ENCODE measurements at places on chromosomes 16 and 17.

- DNase-seq: no peak
Measured at GRCh38 chr16:27281243-27281642, 12.7 kb upstream of the NSMCE1 start.

DNA sequence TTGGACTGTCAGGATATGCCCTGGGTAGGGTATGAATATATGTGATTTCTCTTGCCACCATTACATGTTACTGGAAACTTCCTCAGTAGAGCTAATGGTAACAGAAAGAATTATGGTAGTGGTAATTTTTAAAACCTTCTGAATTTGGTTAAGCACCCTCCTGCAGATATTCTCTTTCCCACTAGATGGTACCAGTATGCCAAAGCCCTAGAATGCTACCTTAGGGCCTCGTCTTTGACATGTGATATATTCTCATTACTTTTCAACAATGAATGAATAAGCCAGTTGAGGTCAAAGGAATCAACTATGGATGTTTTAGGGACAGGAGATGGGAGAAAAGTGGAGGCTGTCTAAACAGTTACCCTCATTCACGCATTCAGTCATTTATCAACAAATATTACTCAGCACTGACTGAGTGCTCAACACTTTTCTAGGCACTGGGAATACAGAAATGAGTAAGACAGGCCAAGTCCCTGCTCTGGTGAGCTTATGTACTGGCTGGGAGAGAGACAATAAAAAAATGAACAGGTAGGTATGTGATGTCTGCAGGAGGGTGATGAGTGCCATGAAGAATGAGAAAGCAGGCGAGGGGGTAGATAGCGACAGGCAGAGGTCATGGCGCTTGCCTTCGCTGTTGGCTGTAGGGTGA is 14.7 kb downstream of the CDH13 start:
- DNase-seq: no peak

DNA sequence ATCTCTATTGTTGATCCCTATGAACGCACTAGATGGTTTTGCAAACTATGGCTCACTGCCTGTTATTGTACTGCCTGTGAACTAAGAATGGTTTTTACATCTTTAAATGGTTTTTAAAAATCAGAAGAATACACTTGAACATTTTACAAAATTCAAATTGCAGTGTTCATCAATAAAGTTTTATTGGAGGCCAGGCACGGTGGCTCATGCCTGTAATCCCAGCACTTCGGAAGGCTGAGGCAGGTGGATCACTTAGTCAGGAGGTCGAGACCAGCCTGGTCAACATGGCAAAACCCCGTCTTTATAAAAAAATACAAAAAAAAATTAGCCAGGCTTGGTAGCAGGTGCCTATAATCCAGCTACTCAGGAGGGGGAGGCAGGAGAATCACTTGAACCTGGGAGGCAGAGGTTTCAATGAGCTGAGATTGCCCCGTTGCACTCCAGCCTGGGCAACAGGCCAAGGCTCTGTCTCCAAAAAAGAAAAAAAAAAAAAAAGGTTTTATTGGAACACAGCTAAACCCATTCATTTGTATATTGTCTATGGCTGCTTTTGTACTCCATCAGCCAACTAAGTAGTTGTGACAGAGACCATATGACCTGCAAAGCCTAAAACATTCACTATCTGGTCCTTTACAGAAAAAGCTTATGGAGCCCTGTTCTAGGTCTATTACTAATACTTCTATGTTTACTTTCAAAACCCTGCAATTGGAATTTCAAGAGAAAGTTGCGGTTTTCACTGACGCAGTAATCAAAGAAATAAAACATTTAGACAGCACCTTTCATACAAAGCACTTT is 18.9 kb downstream of the IKZF3 start:
- peak; percentile 43 for DNase-seq

DNA sequence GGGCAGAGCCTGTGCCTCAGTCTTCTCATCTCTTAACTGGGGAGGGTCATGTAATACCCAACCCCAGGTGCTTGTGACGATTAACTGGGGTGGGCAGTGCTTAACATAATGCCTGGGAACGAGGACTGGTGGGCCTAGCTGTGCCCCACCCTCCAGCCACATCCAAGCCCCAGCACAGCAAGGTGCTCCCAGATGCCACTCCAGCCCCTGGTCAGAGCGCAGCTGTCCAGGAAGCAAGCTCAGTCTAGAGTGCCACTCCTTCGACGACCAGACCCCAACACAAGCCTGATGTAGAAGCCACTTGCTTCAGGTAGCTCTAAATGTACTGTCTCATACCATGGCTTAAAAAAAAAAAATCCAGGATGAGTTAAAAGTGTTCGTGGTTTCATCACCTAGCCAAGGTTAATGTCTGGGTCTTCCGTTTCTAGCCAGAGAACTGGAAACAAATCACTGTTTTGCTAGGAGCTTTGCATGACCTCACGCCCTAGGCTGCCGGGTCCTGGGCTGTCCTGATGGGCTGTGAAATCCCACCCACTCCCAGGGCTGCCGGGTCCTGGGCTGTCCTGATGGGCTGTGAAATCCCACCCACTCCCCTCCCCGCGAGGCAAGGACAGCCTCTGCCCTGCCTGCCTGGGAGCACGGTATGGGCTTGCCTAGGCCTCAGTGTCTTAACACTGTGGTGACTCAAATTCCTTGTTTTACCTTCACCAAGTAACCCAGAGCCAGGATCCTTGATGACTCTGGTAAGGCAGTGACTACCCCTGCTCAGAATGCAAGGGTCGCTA is 7.7 kb downstream of the MIEF2 start:
- DNase-seq: no peak

Data from NCI-H1105 treated with DMSO at 0.1 percent for 48 hours (cell line).